ENCODE measurements at places on chromosomes 5 and 9. TPM values are rescaled to one million over a fixed set of nuclear protein-coding genes. Genes with fewer than 3 reads are reported as not detected.

FOXI1 gene
- not detected for polyA plus RNA-seq

DNA sequence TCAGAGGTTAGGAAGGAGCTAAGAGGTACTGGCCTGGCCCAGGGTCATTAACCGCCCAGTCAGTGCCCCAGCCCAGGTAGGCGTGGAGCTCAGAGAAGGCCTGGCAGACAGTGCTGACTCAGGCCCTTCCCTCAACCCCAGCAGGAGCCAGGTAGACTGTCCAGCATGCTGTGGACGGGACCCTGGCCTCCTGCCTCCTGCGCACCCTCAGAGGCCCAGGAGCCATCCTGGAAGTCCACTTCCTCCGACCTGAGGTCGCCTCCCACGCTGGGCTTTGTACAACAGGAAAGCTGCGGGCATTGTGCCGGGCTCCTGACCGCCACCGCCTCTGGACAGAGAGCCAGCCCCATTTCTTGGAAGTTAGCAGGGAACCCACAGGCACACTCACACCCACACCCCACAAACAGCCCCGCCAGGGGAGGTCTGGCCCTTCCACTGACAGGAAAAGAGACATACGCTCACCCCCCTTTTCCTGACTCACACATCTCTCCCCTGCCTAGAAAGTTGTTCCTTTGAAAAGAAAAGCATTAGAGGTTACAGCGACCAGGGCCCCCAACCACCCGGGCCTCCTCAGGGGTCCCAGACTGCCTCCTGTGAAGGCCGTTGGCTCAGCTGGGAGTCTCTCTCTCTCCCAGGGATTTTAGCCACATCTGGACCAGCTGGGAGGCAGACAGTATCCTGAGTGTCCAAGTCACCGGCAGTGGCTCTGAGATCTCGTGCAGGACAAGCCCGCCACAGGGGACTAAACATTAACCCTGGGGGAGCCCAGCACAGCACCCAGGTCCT is 7.7 kb downstream of the RALGDS start:
- peak; percentile 24 for DNase-seq

GRCh38 chr9:98778251-98778650 is 18.1 kb downstream of the ANKS6 start:
- no peak for DNase-seq

DNA sequence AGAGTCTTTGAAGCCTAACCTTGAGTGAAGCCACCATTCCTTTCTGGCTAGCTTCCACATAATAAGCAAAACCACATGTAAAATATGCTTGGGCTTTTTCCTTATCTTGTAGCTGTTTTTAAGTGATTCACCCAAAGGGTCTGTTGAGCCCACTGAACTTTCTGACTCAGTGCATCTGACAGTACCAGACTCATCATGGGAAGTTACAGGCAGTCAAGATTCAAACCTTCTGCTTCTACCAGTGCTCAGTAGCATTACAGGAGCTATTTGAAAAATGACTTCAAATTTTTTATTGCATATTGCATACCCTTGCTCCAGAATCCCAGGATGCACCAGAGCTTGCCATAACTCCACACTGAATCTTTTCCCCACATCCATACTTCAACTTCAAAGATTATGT is 87.5 kb upstream of the PTPRD start:
- no peak for DNase-seq

DNA sequence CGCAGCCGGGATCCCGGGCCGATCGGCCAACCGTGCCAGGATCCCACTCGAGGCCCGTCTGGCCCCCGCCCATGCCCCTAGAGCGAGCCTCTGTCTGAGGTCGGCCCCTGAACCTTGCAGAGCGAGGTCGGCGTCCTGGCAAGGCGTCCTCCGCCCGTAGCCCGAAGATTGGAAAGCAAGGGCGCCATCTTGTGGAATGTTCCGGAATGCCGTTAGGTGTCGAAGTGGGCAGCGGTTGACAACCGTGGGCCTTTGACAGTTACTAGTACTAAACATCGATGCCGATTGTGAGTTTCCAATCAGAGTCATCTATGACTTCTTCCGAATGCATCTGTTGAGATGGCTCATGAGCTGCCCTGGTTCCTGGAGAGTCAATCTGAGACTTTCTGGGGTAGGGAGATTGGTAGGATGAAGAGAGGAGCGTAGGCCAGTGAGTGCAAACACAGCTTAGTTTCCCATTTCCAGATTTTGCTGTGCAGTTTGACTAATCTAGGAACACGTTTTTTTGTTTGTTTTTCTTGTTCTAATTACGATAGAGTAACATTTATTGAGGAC is 923 bp upstream of the PLK2 start:
- DNase-seq = peak; percentile 93

DNA sequence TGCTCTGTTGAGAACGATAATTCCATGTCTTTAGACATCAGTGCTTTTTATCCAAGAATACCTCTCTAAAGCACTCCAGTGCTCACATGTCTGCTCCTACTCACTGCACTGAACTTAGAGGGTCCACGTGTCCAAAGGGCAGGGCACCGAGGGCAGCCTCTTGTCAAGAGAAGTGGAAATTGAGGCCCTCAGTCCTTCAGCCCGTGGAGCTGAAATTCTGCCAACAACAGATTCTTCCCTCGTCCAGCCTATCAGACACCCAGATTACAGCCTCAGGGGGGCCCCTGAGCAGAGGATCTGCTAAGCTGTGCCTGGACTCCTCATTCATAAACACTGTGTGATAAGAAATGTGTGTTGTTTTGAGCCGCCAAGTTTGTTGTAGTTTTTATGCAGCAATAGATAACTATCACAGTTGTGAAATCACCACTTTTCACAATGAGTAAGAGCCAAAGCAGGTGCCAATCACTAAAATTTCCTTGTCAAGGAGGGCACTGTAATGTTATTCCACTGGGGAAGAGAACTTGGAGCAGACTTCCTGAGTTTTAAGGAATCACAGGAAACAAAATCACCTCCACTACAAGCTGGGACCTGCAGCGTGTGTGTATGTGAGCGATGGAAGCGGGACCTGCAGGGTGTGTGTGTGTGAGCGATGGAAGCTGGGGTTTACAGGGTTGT is 58.8 kb upstream of the IGFBPL1 start:
- DNase-seq = no peak

DNA sequence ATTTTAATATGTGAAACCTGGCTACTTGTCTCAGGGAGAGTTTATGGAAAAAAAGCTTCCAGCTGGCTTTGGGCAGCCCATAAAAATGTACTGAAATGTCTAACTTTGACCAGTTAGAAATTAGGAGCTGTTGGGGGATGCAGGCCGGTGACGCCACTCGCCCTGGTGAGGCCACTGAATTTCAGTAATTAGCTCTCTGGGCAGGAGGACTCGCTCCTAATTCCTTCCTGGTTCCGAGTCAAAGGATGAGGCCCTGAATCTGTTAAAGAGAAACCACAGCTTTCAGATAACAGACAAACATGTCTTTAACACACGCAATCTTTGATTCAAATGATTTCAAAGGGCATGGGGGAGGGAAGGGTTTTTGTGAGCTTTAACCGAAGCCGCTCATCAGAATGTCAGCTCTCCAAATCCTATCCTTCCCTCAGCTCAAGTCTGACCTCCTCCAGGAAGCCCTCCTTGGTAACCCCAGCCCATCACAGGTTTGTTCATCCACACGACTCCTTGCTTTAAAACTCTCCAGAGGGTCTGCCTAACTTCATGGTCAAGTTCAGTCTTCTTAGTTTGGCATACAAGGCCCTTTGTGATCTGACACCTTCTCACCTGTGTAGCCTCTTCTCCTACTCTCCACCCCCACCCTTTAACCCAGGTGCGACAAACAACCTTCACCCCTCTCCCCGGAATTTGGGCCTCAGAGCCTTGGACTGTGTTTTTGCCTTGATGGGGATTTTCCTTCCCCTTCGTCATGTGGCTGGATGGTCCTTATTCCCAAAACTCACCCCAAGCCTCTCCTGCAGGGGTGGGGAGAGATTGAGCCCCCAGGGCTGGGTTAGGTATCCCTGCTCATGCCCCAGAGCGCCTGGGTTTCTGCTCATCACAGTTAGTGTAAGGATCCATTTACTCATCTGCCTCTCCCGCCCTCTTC is 13.6 kb upstream of the PHF19 start:
- peak; percentile 78 for DNase-seq

NIPAL4 gene
- 0.22 TPM for polyA plus RNA-seq

ACER2 gene
- 1.2 TPM for polyA plus RNA-seq

- DNase-seq = no peak
Measured at GRCh38 chr9:136339173-136339957, 12.0 kb downstream of the GPSM1 start.

GRCh38 chr9:127437497-127438264 is 13.5 kb downstream of the ZNF79 start:
- DNase-seq = no peak

- no peak for DNase-seq
Measured at GRCh38 chr5:321230-321725, at the start of gene AHRR. AHRR (plus strand) TSS chr5:321714; CDS start chr5:343903, 22,189 bp downstream.

DNA sequence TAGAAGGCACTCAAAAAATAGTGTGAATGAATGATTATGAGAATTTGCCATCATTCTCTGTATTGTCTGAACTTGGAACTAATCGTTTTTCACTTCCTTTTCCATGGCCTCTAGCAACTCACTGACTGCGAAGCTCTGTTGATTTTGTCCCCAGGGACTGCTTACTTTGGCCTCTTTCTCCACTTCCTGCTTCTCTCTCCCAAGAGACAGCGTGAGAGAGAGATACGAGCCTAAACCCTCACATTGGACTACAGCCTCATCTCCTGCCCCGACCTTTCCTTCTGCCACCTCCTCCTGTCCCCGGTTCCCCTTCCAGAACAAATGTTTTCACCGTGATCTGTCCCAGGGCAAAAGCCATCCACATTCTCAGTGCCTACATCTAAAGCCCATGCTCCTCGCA is 300.8 kb upstream of the PANK3 start:
- no peak for DNase-seq

NR5A1 gene
- polyA plus RNA-seq = not detected

- no peak for DNase-seq
Measured at GRCh38 chr9:125785248-125785751, 38.1 kb downstream of the PBX3 start.

DNA sequence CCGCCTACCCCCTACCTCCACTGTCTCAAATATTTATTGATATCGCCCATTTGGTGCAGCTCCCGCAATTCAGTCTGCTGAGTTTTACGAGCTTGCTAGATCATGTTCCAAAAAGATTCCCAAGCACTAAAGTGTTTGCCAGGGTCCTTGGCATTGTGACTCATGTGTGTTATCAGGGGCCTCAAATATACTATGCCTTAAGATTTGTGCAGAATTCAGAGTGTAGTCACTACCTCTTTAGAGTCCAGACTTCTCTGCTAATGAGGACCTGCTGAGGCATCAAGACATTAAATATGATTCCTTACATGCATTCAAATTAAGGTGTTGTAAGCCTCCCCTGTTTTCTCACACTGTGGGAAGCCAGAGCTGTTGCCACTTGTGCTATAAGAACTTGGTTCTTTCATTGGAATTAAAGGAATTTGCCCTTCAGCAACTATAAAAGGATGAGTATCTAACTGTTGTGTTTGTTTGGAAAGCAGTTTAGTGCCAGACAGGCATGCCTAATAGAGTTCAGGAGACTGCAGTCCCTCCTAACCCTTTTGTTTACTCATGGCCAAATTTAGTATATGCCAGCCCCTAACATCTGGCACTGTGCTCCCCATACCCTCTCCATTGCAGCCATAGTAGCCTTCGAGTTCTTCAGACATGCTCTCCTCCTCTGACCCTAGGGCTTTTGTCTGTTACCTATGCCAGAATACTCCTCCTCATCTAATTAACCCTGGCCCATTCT is 316.4 kb downstream of the NR3C1 start:
- no peak for DNase-seq

- DNase-seq = no peak
Measured at GRCh38 chr5:132075719-132076077, 2.1 kb downstream of the CSF2 start.

- DNase-seq = no peak
Measured at GRCh38 chr5:59656351-59657254, 236.9 kb downstream of the PDE4D start.

- peak; percentile 29 for DNase-seq
Measured at GRCh38 chr5:67693956-67694809, 497.6 kb upstream of the CD180 start.

DMRT1 gene
- polyA plus RNA-seq = not detected

DNA sequence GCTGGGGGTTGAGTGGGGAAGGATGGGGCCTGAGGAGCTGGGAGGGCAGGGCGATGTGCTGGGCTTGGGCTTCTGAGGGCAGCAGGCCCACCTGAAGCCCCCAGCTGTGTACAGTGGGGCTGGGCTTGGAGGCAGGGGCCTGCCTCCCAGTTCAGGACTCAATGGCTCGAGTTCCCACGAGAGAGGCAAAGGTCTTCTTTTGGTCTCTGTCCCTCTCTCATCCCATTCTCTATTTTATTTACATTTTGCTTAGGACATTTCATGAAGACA is 180.6 kb downstream of the MACROH2A1 start:
- no peak for DNase-seq

GRCh38 chr5:116862632-116863455 is 288.2 kb upstream of the SEMA6A start:
- no peak for DNase-seq

GRCh38 chr5:116084287-116084691 is 536 bp upstream of the COMMD10 start:
- peak; percentile 8 for DNase-seq

DNA sequence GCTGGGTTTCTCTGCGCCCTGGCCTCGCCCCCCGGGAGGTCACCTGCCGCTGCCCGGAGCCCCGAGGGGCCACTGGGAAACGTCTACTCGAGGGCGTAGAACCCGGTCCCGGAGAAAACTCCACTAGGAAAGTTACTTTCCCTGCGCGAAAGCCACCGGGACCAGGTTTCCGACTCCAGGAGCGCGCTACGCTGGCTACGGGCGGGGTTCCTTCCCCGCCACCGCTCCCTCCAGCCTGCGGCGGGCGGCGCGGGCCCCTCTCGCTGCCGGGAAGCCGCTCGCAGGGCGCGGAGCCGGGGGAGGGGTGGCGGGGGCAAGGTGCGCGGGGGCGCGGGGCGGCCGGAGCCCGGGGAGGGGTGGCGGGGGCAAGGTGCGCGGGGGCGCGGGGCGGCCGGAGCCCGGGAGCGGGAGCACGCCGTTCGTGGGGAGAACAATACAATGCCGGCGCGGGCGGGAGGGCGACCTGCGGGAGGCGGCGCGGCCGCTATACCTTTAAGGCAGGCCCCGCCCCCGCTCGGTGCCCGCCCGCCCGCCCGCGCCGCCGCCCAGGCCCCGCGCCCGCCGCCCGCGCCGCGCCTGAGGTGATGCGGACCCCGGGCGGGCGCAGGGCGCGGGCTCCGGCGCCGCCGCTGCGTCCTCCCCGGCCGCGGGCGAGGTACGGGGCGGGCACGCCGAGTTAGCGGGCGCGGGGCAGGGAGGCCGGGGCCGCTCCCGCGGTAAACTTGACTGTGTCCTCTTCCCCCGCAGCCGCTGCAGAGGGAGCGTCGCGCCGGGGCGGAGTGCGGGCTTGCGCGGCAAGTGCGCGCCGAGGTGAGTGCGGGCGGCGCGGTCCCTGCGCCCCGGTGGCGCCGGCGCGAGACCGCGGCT is 278.1 kb downstream of the AOPEP start:
- DNase-seq = no peak

GRCh38 chr5:178407646-178408045 is 175.0 kb upstream of the PHYKPL start:
- no peak for DNase-seq

DNA sequence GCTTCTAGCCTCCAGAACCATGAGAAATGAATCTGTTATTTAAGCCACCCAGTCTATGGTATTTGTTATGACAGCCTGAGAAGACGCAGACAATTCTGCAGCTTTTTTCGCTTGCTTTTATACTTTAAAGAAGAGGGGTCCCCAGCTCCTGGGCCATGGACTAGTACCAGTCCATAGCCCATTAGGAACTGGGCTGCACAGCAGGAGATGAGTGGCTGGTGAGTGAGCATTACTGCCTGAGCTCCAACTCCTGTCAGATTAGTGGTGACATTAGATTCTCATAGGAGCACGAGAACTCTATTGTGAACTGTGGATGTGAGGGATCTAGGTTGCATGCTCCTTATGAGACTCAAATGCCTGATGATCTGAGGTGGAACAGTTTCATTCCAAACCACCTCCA is 151.7 kb downstream of the PTTG1 start:
- no peak for DNase-seq

SPACA9 gene
- 3.3 TPM for polyA plus RNA-seq

Measured in hindlimb muscle (tissue), 1 donor.